ENCODE measurements at places on chromosomes 12 and 14.

GRCh38 chr12:44015333-44015941, 179.6 kb downstream of the TMEM117 start:
- no peaks in the 10 kb centered on the region for H3K27me3 ChIP-seq
- no peak for DNase-seq
- H3K27ac ChIP-seq = no peak overlapping the region
- no peaks in the 10 kb centered on the region for H3K4me1 ChIP-seq
- H3K4me3 ChIP-seq = no peak overlapping the region

- no peak for DNase-seq
- H3K4me1 ChIP-seq = no peaks in the 10 kb centered on the region
- no peak overlapping the region for H3K4me3 ChIP-seq
- no peaks in the 10 kb centered on the region for H3K27me3 ChIP-seq
- H3K36me3 ChIP-seq = no peaks in the 10 kb centered on the region
These were observed 169.9 kb downstream of the KIF21A start for GRCh38 chr12:39272871-39273655.

- H3K36me3 ChIP-seq = no peaks in the 10 kb centered on the region
- no peaks in the 10 kb centered on the region for H3K27me3 ChIP-seq
- DNase-seq = no peak
- no peak overlapping the region for H3K27ac ChIP-seq
- no peak overlapping the region for H3K4me3 ChIP-seq
- H3K4me1 ChIP-seq = no peaks in the 10 kb centered on the region
These were observed 106.9 kb upstream of the CPM start for GRCh38 chr12:69039911-69040310.

DNA sequence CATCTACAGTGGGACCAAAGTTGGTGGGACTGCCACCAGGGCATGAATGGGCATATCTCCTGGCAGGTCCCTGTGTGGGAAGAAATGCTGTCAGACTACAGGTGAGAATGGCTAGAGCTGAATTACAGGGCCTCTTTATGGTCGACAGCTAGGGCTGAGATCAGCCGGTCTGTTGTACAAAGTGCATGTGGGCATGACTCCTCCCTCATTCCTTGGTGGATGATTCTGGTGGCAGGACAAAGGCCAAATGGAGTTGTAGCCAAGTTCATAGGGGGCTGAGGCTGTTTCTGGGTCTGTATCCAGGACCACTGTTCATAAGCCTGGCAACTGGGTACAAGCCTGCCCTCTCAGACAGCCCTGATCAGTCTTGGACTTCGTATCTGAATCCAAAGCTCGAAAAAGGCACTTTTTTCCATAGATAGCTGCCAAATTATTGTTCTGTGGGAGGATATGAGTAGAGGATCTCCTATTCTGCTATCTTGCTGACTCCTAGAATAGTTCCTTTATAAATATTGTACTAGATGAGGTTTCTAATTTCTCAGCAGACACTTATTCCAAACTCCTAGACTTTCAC, 460.8 kb downstream of the TMEM117 start:
- no peaks in the 10 kb centered on the region for H3K4me1 ChIP-seq
- DNase-seq = no peak
- H3K36me3 ChIP-seq = no peaks in the 10 kb centered on the region
- no peaks in the 10 kb centered on the region for H3K27me3 ChIP-seq

DNA sequence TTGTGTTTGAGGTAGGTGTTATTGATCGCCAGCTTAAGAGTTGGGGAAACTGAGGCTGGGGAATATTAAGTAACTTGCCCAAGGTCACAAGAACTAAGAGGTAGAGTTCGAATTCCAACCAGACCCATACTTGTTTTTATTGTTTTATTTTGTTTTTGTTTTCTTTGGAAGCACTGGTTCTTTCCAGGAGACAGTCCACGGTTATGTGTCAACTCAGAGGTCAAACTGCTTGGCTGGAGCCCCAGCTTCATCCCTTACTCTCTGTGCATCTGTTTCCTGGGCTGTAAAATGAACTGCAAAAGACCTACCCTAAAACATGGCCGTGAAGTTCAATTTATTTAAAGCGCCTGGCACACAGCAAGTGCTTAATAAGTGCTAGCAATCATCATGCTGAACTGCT, 74.4 kb upstream of the MAP1LC3B2 start:
- no peak for DNase-seq
- H3K27me3 ChIP-seq = no peaks in the 10 kb centered on the region
- no peak overlapping the region for H3K27ac ChIP-seq
- H3K4me3 ChIP-seq = no peak overlapping the region
- H3K36me3 ChIP-seq = no peaks in the 10 kb centered on the region
- no peaks in the 10 kb centered on the region for H3K4me1 ChIP-seq

- H3K4me3 ChIP-seq = no peak overlapping the region
- H3K27ac ChIP-seq = no peak overlapping the region
- H3K4me1 ChIP-seq = no peaks in the 10 kb centered on the region
- H3K36me3 ChIP-seq = no peaks in the 10 kb centered on the region
- H3K27me3 ChIP-seq = no peaks in the 10 kb centered on the region
These were observed 167.0 kb downstream of the EFCAB11 start for GRCh38 chr14:89787525-89787924.

- H3K27ac ChIP-seq = no peak overlapping the region
- no peak for DNase-seq
- H3K4me1 ChIP-seq = no peaks in the 10 kb centered on the region
- no peak overlapping the region for H3K4me3 ChIP-seq
- H3K36me3 ChIP-seq = no peaks in the 10 kb centered on the region
These were observed 43.9 kb downstream of the TMTC3 start for GRCh38 chr12:88185988-88186387.

GRCh38 chr12:94070520-94070919, 77.9 kb upstream of the PLXNC1 start:
- no peak overlapping the region for H3K4me3 ChIP-seq
- H3K27me3 ChIP-seq = no peaks in the 10 kb centered on the region
- no peaks in the 10 kb centered on the region for H3K36me3 ChIP-seq
- no peak overlapping the region for H3K27ac ChIP-seq

- no peak overlapping the region for H3K4me3 ChIP-seq
- no peaks in the 10 kb centered on the region for H3K4me1 ChIP-seq
- DNase-seq = no peak
- no peaks in the 10 kb centered on the region for H3K36me3 ChIP-seq
- no peaks in the 10 kb centered on the region for H3K27me3 ChIP-seq
- no peak overlapping the region for H3K27ac ChIP-seq
These were observed 59.1 kb upstream of the PCED1B start for GRCh38 chr12:47020211-47020821.

GRCh38 chr14:63952053-63952932, 99.5 kb downstream of the SYNE2 start:
- no peak overlapping the region for H3K27ac ChIP-seq
- H3K4me1 ChIP-seq = no peaks in the 10 kb centered on the region
- H3K4me3 ChIP-seq = no peak overlapping the region
- H3K27me3 ChIP-seq = no peaks in the 10 kb centered on the region
- H3K36me3 ChIP-seq = no peaks in the 10 kb centered on the region

DNA sequence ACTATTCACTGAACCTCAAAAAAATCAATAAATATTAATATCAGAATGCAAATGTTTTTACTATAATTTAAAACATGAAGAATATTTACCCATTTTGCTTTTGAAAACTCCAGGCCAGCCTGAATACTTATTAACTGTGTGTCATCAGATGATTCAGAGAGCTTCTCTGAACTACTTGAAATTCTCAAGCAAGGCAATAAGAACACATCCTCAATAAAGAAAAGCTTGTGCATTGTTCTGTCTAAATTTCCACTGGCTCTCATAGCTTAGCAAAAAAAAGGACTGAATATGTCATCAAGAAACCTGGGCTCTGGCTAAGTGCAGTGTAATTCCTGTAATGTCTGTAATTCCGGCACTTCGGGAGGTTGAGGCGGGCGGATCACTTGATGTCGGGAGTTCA, 194.1 kb downstream of the BTG1 start:
- no peaks in the 10 kb centered on the region for H3K27me3 ChIP-seq
- peaks cover 9% of the 10 kb centered on the region for H3K4me1 ChIP-seq
- no peaks in the 10 kb centered on the region for H3K36me3 ChIP-seq
- H3K4me3 ChIP-seq = no peak overlapping the region
- DNase-seq = no peak
- H3K27ac ChIP-seq = no peak overlapping the region

GRCh38 chr12:1311145-1311544, 283.2 kb downstream of the FBXL14 start:
- no peak overlapping the region for H3K27ac ChIP-seq
- DNase-seq = no peak
- no peak overlapping the region for H3K4me3 ChIP-seq
- H3K27me3 ChIP-seq = no peaks in the 10 kb centered on the region

GRCh38 chr12:50556273-50556672, 51.5 kb downstream of the DIP2B start:
- DNase-seq = no peak
- no peak overlapping the region for H3K27ac ChIP-seq
- no peak overlapping the region for H3K4me3 ChIP-seq
- H3K27me3 ChIP-seq = no peaks in the 10 kb centered on the region
- H3K36me3 ChIP-seq = no peaks in the 10 kb centered on the region

DNA sequence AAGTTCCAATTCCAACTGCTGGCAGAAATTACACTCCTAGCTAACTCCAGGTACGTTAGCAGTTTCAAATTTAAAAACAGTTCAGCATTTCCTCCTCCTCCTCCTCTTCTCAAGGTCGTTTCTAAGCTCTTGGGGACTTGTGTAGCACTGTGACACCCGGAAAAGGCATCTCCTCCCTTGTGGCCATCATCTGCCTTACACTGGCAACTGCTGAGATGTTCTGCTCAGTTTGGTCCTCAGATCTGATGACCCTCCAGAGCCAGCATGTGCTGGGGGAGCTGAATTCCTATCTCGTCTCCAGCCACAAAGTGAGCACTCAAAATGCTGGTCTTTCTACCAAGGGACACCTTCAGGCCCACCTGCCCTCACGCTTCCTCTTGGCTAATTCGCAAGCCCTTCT, 43.5 kb upstream of the CDKN3 start:
- no peaks in the 10 kb centered on the region for H3K36me3 ChIP-seq

DNA sequence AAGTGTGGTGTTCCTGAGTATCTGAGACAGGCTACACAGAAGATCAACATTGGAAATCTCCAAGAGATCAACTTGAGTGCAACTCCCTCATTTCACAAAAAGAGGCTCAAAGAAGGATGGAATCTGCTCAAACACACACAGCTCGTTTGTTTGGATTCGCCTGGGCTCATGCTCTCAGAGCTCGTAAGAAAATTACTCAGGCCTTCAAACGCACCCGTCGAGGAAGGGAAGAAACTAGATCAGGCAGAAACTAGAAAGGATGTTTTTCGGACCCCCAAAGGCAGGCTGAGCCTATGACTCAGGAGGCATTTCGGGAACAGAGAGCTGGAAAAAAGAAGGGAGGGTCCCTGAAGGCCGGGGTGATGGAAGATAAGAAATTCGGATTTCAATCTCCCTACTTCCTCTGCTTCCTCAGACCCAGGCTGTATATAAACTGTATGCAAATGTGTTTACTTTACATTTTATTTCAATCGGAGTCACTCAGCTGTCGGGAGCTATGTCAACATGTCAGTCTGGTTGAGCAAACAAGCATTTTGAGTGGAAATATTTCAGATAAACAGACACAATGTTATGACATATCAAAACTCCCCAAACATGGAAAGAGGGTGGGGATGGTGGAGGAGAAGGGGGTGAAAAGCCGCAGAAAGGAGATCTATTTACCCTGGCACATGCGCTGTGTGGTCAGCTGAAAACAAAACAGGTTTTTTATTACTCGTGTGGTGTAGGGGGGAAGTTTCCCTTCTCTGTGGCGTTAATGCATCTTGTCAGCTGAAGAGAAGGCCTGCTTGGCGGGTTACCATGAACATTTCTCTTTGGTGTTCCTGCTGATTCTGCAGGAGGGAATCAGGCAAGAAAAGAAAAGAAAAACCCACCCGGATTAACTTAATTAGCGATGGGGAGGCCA, 129.1 kb upstream of the TBX3 start:
- no peaks in the 10 kb centered on the region for H3K4me1 ChIP-seq
- no peak overlapping the region for H3K4me3 ChIP-seq
- H3K27ac ChIP-seq = no peak overlapping the region
- no peak for DNase-seq

GRCh38 chr12:18868717-18869116, 130.8 kb downstream of the CAPZA3 start:
- no peaks in the 10 kb centered on the region for H3K36me3 ChIP-seq
- H3K4me1 ChIP-seq = peaks cover 6% of the 10 kb centered on the region
- H3K4me3 ChIP-seq = no peak overlapping the region

- no peak for DNase-seq
- H3K27me3 ChIP-seq = no peaks in the 10 kb centered on the region
- no peak overlapping the region for H3K4me3 ChIP-seq
- H3K36me3 ChIP-seq = no peaks in the 10 kb centered on the region
- H3K27ac ChIP-seq = no peak overlapping the region
These were observed 129.6 kb downstream of the SNAPC1 start for GRCh38 chr14:61891810-61892209.

DNA sequence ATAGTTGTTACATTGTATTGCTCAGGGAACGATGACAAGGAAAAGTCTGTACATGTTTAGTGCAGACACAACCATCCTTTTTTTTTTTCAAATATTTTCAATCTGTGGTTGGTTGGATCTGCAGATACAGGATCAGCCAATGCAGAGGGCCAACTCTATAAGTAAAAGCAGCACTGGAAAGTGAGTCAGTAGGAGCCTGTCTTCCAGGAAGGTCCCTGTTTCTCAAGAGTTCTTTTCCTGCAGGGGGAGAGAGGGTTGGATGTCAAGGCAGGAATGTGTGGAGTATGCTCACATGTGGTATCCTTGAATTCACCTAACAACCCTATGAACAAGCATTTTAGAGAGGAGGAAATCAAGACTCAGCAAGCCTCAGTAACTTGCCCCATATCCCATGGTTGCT, 409.1 kb downstream of the NPAS3 start:
- H3K27ac ChIP-seq = no peak overlapping the region
- H3K27me3 ChIP-seq = no peaks in the 10 kb centered on the region
- no peak overlapping the region for H3K4me3 ChIP-seq
- no peaks in the 10 kb centered on the region for H3K36me3 ChIP-seq
- no peak for DNase-seq
- no peaks in the 10 kb centered on the region for H3K4me1 ChIP-seq

DNA sequence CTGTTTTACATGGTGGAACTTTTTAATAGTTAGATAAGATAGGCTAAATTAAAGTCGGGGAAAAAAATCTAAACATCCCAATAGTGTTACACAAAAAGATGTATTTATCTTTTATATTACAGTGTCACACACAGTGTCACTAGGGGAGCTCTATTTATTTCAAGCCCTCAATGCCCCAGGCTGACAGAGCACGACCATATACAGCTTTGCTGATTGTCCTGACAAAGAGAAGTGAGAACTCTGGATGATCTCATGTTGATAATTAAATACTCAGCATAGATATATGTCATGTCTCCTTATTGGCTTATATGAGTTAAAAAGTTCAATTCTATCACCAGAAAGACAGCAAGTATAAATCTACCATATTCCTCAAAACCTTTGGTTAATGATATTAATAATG, 594.3 kb downstream of the LRFN5 start:
- DNase-seq = no peak
- H3K4me1 ChIP-seq = no peaks in the 10 kb centered on the region
- no peaks in the 10 kb centered on the region for H3K36me3 ChIP-seq
- no peak overlapping the region for H3K4me3 ChIP-seq
- no peaks in the 10 kb centered on the region for H3K27me3 ChIP-seq
- H3K27ac ChIP-seq = no peak overlapping the region

DNA sequence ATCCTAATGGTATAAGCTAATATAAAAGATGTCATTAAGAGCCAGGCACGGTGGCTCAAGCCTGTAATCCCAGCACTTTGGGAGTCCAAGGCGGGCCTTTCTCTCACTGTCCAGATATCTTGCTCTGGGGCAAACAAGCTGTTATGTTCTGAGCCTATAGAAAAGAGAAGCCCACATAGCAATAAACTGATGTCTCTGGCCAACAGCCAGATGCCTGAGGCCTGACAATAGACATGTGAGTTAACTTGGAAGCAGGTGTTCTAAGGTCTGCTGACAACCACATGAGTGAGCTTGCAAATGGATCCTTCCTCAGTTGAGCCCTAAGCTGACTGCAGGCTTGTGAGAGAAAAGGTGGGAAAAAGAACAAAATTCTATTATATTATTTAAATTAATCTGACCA, 25.0 kb downstream of the YAF2 start:
- no peaks in the 10 kb centered on the region for H3K4me1 ChIP-seq
- H3K27me3 ChIP-seq = no peaks in the 10 kb centered on the region
- H3K4me3 ChIP-seq = no peak overlapping the region
- H3K36me3 ChIP-seq = no peaks in the 10 kb centered on the region
- no peak overlapping the region for H3K27ac ChIP-seq
